Stimulated activated CD4-positive, alpha-beta T cell treated with anti-CD3 and anti-CD28 coated beads, Interleukin-12 subunit alpha, Interleukin-12 subunit beta, amount 100 ng/mL, for 48 hours (primary cell): ENCODE measurements at places on chromosomes 2 and 18.

DNA sequence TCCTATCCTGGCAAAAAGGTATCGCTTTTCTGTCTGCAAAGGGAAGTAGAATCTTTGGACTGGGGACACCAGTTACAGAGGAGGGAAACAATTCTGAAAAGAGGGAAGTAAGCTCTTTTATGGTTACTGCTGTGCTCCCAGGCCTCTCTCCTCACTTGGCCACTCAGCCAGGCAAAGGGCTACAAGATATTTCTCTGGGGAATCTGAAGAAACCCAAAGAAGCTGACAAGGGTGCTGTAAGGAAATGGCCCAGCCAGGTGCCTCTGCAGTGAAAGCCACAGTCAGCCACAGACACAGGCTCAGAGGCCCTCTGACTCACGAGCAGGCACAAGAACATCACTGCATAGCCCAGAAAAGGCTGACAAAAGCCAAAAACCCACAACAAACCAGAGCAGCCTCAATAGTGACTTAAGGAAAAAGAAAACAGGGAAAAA is 5.8 kb downstream of the HDLBP start:
- DNase-seq: peak; percentile 36

- DNase-seq: no peak
These were observed 394.8 kb upstream of the FANCL start for GRCh38 chr2:58635801-58636375.

DNA sequence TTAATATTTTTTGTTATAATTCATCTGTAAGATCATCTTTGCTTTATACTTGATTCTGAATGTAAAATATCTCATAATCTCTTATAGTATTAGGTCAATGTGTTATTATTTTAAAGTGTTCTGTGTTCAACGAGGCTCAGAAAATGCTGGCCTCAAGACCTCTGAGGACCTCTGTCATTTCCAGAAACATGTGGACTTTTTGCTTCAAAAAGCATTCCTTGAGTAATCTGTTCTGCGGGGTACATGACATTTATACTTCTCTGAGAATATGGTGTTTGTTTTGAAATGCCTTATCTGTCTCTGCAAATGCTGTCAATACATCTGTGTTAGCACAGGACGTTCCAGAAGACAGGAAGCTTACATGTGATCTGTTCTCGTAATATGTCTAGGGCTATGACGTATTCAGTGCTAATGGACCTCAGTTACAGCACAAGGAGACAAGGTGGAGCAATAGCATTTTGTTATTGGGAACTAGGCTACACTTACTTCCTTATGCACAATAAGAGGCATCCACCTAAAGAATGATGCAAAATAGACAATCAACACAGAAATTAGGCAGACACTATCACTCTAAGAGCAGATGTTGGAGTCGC is 37.6 kb upstream of the IL1RL1 start:
- no peak for DNase-seq

DNA sequence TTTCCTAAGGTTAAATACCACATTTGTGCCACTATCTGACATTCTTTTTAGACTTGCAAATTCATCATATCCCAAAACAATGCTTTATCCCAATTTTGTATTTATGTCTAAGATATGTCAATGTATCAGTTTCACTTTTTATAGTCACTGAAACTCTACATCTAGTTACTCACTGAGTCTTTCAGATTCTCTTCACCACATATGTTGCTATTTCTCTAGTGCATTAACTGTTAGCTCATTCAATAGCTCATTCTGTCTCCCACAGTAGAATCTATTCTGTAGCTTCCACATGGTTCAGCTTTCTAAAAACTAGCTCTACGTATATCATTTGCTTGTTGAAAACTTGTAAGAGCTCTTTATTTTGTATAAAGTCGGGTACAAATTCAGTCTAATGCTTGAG is 1420.6 kb upstream of the NXPH2 start:
- DNase-seq: no peak

DNA sequence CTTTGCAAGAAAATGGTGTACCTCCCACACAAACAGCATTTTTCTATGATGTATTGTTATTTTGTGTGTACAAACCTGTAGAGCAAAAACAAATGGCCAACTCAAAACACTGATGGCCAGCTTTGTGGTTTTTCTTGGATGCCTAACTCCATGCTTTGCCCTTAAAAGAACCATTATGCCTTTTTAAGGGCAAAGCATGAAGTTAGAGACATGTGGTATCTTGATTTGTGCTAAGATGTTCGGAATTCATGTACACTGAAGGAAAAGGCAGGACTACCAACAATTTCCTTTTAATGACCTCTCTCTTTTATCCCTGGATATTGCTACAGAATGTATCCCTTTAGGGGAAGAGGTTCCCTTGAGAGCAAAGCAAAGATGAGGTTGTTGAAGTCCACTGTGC is 273.6 kb downstream of the SCG2 start:
- DNase-seq: no peak

DNA sequence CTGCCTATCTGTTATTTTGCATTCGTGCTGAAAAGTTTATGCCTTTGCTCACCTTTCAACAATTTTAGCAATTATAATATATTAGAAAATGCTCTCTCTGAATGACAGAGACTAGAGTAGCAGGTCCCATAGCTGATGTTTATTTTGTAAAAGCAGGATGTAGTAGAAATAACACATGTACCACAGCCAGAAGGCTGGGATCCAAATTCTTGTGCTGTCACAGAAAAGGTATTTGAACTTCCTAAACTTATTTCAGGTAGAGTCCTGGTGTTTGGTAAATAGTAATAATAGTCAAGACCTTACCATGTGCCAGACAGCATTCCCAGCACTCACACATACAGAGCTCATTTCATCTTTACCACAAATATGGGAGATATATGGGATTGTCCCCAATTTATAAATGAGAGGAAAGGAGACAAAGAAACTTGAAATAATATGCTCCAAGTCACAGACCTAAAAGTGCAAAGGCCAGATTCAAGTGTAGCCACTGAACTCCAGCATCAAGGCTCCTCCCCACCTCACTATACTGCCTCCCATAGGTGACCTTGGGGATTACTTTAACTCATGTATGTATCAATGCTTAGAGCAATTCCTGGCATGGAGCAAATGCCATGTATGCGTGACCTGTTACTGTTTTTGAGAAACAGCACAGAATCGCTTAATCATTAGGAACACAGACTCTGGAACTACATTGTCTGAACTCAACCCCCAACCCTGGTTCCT is 284.7 kb upstream of the RAB12 start:
- DNase-seq: no peak

GRCh38 chr2:54704238-54704637 is 19.2 kb upstream of the EML6 start:
- DNase-seq: no peak

DNA sequence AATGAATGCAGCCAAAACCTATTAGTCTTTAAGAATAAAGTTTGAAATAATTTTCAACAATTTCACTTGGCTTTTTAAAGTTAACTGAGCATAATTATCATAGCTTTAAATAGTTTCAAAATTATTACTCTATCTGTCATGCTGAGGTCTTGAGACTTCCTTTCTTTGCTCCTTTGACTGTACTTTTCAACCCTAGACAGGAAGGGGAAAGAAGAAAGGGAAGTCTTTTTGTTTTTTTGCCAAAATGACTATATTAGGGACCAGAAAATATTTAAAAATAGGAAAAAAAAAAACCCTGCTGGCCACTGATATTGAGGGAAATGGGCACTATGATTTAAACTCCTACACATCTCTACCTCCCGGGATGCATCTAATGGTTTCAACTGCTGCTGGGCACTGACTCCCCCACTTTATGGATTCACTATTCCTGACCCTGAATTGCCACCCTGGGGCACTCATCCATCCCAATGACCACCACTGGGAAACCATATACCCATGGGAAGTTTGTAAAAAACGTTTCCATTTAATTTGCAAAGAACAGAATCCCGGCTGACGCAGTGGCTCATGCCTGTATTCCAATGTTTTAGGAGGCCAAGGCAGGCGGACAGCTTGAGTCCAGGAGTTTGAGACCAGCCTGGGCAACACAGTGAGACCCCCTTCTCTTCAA is 50.5 kb downstream of the GAREM1 start:
- no peak for DNase-seq

- DNase-seq: no peak
These were observed 144.9 kb upstream of the PXDN start for GRCh38 chr2:1889099-1889650.

DNA sequence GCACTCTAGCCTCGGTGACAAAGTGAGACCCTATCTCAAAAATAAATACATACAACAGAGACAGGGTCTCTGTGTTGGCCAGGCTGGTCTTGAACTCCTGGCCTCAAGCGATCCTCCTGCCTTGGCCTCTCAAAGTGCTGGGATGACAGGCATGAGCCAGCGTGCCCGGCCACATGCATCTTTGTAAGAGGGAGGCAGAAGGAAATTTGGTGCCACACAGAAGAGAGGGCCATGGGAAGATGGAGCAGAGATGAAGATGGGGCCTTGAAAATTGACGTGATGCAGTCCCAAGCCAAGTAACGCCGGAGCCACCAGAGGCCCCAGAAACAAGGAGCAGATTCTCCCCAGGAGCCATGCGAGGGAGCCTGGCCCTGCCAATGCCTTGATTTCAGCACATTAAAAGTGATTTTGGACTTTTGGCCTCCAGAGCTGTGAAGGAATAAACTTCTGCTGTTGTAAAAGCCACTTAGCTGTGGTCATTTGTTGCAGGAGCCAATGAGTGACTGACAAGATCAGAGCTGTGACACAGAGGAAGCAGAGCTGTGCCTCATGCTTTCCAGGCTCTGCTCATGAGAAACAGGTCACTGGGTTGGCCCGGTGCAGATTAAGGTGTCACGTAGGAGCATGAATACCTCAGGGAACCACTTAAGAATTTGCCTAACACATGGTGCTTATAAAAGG is 2.7 kb upstream of the SLC66A2 start:
- DNase-seq: no peak

GRCh38 chr18:60295674-60296073 is 76.9 kb downstream of the MC4R start:
- DNase-seq: no peak

- DNase-seq: no peak
These were observed 240.1 kb upstream of the VRK2 start for GRCh38 chr2:57806449-57806968.

DNA sequence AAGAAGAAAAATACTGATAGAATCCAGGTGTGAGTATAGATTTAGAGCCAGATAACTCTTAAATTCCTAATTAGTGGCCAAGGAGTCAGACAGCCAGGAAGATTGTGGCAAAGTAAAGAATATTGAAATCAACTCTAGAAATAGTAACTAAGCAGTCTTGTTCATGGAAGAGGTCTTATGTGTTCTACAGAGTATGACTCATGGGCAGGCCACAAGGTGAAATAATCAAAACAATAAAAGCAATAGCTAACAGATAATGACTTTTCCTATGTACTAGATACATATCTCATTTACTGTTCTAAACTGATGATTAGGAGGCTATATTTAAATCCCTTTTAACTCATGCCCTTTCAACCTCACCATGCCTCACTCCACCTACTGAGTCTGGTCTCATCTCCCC is 227.4 kb upstream of the COL3A1 start:
- DNase-seq: no peak

GRCh38 chr18:25743646-25744151 is 346.7 kb downstream of the SS18 start:
- DNase-seq: no peak

GRCh38 chr2:3041841-3042600 is 335.6 kb downstream of the EIPR1 start:
- DNase-seq: no peak

- no peak for DNase-seq
These were observed 197.8 kb upstream of the SIX2 start for GRCh38 chr2:45207101-45207500.

DNA sequence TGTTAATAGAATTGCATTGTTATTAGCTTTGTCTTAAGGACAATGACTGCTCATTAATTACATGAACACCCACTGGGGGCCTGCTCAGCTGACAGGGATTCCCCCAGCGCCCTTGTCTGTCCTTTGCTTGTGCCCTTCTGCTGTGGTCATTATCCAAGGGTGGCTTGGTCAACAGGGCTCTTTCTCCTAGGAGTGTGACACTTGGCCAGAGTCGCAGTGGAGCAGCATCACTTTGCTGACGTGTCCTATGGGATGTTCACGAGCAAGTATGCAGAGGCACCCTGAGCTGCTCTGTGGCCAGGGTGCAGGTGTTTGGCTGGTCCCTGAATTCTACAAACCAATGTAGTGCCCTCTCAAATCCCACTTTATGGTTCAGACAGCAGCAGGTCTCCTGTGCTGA is 46.0 kb downstream of the PTGR3 start:
- no peak for DNase-seq

DNA sequence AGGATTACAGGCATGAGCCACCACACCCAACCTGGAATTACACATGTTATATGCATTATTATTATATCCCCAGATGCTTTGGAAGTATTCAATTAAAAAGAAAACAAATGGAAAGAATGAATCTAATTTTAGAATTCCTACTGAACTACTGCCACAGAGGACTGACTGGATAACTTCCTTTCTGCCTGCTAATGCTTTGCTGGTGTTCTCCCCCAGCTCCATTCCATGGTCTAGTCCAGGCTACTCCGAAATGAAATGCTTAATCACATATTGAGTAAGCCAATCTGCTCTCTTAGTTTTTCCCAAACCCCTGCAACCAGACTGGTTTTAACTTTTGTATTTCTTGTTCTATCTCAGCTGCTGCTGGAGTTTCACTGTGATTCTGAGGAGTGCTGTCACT is 519.1 kb downstream of the SOX11 start:
- DNase-seq: no peak

- DNase-seq: no peak
These were observed 54.2 kb downstream of the SEMA4F start for GRCh38 chr2:74708296-74708695.

DNA sequence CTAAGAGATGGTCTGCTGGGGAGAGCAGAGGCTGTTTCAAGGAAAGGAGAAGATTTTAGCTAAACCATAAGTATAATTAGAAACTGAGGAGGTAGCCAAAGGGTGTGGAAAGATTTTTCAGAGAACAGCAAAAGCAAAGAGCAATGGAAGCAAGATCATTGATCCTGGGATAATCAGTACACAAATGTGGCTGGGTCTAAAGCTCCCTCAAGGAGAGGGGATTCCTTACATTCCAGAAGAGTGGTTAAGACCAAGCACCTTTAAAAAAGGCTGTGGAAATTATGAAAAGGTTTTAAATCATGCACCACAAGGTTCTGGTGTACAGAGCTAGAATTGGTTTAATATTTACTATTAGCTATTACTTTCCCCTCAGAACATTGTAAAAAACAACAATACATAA is 246.0 kb upstream of the UBE2E3 start:
- DNase-seq: no peak

DNA sequence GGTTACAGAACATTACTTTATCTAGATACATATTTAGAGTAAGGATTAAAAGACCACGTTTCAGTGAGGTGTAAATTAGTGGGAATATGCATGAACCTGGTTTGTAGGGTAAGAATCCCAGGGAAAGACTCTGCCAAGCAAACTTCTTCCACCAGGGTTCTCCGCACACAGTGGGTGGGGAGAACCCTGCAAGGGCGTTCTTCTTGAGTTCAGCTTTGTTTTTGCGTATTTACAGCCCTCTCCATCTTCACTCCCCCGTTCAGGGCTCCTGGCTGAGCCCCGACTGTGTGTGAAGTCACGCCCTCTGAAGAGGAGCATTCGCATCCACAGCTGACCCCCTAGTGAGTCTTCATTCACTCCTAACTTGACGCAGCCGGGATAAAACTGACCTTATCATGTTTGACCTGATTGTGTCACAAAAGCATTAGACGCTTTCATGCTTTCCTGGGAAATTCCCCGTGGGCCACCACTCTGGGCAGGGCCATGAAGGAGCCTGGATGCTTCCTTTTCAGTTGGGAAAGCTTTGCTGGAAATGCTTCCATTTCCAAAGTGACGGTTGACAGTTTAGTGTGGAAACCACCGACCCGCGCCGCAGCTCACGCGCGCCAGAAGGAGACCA is 1.0 kb downstream of the ALKAL2 start:
- no peak for DNase-seq

- no peak for DNase-seq
These were observed 544.9 kb upstream of the LINC00305 start for GRCh38 chr18:64693766-64694165.

GRCh38 chr18:6249170-6249569 is 165.5 kb downstream of the L3MBTL4 start:
- no peak for DNase-seq
